NCI-H2171 treated with DMSO at 0.1 percent for 48 hours (cell line): ENCODE measurements at places on chromosomes 1 and 21.

- DNase-seq, result no peak
Observed at GRCh38 chr1:21652101-21652936, 16.8 kb downstream of the RAP1GAP start.

DNA sequence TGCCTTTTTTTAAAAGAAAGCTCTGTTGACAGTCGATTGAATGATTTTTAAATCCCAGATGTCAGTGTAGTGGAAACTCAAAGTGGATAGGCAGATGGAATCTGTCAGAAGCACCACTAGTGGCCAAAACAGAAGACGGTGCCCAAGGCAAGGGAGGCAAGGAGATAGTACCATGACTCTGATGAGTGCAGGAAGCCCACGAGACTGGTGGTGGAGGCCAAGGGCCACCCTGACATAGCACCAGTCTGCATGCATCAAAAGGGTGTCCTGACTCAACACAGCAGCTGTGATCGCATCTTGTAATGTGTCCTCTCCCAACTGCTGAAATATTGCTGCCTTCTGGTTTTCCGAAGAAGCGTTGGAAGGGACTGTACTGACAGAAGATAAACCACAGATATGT is 124.1 kb upstream of the PAPPA2 start:
- no peak for DNase-seq

DNA sequence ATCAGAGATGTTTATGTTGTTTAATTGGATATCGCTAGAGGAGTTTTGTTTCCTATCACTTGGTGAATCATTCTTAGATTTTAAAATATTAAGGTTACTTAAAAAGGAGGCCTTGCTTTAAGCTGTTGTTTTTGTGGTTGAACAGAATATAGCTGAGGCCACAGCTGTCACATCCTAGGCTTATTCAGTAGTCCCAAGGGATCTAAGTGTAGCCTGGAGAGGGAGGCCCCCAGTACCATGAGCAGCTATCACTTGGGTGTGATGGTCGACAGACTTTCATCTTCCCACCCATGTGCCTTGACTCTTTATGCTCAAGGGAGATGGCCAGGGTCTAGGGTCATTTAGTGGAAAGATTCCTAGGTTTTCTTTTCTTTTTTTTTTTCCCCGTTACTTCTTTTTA is 278.7 kb downstream of the HHAT start:
- DNase-seq, result peak; percentile 76

- no peak for DNase-seq
Observed at GRCh38 chr1:186327331-186327730, 47.7 kb downstream of the TPR start.

GRCh38 chr21:42534421-42535378 is 21.0 kb downstream of the SLC37A1 start:
- no peak for DNase-seq

DNA sequence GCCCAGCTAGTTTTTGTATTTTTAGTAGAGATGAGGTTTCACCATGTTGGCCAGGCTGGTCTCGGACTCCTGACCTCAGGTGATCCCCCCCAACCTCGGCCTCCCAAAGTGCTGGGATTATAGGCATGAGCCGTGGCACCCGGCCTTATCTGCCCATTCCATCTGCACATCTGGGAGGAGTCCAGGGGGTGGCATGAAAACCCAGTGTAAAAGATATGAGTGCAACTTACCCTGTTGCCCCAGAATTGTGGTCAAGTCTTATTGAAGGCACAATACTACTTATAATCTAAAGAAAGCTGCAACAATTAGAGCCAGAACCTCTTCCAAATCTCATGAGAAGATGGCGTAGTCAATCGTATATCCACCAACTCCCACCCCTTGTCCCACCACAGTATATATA is 18.4 kb downstream of the CTXND2 start:
- no peak for DNase-seq

DNA sequence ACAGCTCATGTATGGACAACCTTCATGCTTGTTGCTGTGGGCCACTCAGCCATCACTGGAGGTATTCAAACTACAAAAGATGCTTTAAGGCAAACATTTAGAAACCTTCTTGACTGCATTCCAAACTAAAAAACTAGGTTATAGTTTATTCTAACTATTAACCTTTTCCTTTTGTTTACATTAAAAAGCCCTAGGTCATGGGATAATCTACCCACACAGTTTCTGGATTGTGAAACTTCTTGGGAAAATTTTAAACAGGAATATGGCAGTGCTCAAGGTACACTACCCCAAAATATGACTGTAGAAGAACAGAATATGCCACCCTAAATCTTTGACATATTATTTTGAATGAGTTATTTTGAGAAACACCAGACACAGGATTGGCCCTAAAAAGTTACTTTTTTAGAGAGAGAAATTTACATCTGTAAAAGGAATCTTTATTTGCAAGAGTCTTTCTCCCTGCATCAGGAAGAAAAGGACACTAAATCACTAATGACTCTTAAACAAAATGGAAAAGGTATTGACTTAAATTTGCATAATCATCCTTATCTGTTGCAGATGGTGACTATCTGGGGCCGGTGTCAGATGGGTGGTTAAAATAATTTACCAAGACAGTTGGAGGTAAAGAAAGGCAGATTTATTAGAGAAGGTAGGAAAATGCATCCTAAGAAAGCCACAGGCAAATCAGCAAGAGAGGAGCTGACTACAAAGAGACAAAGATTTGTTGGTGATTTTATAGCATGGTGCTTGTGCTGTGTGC is 25.1 kb upstream of the NUF2 start:
- no peak for DNase-seq

DNA sequence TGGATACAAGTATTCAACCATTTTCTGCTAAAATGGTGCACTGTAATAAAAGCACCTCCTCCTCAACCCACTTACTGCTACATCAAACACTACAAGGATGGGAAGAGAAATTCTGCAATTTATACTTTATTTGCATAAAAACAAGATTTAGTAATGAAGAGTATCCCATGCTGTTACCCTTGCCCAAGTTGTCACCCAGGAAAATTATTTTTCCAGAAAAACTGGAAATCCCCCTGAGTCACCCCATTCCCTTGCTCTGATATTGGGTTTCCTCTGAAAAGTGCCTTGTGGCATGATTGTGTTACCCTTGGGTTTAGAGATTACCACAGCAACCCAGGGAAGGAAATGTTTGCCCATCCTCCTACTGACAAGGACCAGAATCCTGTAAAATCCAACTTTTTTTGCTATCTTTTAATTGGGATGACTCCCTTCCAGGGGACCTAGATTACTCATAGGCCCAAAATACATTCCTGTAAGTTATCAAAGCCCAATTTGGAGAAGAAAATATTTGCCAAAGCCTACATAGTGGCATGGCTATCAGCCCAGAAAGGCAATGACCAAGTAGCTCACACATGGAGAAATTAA is 16.5 kb upstream of the ZC3H11B start:
- no peak for DNase-seq

- no peak for DNase-seq
Observed at GRCh38 chr1:1398677-1399186, 403 bp downstream of the CCNL2 start.

DNA sequence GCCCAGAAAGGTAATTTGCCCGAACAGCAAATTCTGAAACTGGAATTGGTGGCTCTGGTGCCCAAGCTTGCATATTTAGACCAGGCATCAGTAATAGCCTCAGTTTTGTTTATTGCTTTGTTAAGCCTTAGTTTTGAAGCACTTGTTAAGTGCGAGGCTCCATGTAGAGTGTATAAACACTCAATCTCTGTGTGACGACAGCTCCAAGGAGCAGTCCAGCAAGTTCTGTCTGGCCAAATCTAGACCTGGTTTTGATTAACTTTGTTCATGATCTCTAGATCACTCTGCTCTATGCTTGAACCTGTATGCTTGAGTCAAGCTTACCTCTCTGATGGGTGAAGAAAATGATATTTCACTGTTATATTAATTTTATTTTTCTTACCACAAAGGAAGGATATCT is 37.4 kb downstream of the DOP1B start:
- no peak for DNase-seq
